ENCODE measurements at places on chromosomes 16 and 17.

DNA sequence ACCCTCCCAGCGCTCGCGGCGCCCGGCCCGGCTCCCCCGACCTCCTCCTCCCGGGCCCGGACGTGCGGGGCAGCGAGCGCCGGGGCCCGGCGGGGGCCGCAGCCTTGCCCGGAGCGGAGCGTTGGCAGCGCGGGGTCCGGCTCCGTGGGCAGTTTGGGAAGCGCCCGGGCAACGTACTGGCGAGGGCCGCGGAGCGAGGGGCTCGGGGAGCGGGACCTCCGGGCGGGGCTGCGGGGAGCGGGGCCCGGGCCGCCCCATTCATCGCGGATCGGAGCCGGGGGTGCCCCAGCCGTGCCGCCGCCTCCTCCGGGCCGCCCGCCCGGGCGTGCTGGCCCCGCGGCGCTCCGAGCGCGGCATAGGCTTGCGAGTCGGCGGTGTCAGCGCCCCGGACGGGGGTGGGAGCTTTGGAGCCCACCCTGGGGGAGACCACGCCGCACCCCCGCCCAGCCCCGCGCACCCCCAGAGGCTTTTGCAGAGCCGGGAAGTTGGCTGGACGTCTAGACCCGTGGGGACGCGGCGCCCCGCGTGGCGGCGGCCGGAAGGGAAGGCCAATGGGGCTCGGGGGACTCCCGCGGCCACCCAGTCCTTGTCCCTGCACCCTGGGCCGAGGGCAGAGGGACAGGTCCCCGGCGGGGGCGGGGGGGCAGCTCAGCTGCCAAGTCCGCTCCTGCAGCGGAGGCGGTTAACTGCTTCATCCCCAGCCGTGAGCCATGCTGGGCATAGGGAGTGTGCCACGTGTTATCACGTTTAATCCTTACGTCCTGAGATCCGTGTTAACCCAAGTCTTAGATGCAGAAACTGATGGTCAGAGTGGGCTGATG lies 852 bp downstream of the ZNF469 start:
- no peak for DNase-seq

GRCh38 chr17:19756546-19756945 lies 8.4 kb upstream of the ALDH3A1 start:
- no peak for DNase-seq

GRCh38 chr16:10314811-10315210 lies 71.0 kb upstream of the ATF7IP2 start:
- DNase-seq = no peak

DNA sequence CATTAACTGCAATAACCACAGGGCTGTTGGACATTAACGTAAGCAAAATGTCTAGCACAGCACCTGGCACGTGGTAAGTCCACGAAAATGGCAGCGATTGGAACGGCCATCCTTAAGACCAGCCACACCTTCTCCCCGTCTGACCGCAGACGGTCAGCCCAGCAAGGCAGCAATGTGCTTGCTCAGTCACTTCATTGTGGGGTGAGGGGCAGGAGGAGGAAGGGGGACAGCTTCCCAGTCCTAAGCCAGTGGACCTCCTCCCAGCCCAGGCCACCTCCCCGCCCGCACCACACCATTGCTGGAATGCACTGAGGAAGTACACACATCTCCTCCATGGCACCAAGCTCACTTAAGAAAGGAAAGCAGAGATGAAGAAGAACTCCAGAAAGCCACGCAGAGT lies 8.6 kb upstream of the MYLK3 start:
- DNase-seq = no peak

- DNase-seq = no peak
These were observed 24.1 kb downstream of the HMOX2 start for GRCh38 chr16:4500272-4500671.

DNA sequence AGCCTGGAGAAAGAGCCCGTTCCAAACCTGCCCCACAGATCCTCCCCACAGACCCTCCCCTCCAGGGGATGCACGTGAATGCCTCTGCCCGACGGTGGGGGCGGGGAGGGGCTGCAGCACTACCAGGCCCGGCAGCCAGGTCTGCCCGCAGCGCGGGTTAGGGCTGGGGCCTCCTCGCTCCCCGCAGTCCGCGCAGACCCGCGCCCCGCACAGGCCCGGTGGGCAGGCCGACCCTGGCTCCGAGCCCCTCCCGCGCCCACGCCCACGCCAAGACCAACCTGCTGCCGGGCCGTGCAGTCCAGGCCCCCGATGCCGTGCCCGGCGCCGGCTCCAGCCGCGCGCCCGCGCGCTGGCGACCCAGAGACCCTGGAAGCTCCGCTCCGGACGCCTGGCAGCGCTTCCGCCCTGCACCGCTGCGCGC lies at the start of gene RPUSD1:
Gene RPUSD1, minus strand, starts transcription at position 404 of the 421 bp plus-strand sequence. CDS start 644 bp downstream, outside the sequence.
- no peak for DNase-seq

DNA sequence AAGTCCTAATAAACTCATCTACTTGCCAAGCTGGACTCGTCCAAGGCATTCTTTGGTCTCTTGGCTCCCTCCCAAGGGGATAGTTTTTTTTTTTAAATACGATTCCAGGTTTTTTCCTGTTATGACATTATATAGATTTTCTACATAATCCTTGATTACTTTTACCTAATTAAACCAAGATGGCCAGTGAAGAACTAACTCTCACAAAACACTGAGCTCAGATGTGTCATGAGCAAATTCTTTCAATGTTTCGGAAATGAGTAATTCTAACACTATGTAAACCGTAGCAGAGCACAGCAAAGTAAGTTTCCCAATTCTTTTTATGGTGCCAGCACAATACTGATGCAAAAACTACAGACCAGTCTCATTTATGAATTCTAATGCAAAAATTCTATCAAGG lies 1.8 kb downstream of the ZNF23 start:
- no peak for DNase-seq

DNA sequence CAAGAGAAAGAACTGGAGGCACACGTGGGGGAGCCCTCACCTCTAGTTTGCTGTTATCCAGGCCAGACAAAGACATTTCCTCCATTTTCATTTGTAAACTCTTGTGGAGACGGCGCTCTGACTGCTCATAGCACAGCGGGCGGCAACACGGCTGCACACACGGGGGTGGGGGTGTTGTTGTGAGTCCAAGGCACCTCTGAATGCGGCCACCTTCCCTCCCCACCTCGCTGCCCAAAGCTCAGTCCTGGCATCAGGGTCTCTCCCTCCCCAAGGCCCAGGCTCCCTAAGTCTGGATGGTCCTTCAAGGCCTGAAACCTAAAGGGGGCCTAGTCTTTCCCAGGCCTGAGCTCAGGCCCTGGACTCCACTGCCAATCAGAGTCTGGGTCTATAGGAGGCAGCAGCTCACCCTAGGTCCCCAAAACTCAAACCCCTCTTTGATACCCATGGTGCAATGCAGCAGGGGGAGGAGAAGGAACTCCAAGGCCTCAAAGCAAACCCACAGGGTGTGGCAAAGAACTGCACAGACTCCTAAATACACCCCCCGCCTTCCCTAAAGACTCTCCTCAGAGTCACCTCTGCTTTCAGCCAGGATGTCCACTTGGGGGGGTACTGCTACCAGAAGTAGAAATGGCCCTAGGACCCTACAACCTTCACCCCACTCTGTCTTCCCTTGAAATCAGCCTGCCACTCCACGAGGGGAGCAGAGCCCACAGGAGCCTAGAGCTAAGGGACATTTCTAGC lies 1.5 kb downstream of the ATXN7L3 start:
- no peak for DNase-seq

GRCh38 chr17:9768381-9768934 lies 22.9 kb downstream of the DHRS7C start:
- DNase-seq = no peak

GRCh38 chr17:53806473-53806872 lies 16.3 kb upstream of the KIF2B start:
- no peak for DNase-seq

DNA sequence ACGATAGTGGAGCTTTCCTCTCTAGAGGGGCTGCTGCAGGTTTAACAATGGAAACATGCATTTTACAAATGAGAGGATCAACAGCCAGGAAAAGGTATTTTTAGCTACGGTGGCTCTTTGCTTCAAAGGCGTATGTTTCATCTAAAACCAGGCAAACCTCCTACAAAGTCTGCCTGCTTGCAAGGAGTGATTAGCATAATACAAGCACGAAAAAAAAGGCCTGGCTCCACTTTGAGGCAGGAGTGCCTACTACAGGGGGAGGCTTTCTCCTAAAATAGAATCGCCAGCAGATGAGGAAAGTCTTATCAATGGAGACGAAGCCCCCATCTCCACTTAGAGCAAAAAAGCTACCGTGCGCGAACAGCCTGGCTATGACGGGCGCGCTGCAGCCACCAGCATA lies 27.1 kb upstream of the MTSS2 start:
- no peak for DNase-seq

- no peak for DNase-seq
These were observed 1384.9 kb downstream of the CDH8 start for GRCh38 chr16:60651346-60651745.

GRCh38 chr16:86604436-86605193 lies 26.3 kb downstream of the FOXL1 start:
- peak; percentile 21 for DNase-seq

DNA sequence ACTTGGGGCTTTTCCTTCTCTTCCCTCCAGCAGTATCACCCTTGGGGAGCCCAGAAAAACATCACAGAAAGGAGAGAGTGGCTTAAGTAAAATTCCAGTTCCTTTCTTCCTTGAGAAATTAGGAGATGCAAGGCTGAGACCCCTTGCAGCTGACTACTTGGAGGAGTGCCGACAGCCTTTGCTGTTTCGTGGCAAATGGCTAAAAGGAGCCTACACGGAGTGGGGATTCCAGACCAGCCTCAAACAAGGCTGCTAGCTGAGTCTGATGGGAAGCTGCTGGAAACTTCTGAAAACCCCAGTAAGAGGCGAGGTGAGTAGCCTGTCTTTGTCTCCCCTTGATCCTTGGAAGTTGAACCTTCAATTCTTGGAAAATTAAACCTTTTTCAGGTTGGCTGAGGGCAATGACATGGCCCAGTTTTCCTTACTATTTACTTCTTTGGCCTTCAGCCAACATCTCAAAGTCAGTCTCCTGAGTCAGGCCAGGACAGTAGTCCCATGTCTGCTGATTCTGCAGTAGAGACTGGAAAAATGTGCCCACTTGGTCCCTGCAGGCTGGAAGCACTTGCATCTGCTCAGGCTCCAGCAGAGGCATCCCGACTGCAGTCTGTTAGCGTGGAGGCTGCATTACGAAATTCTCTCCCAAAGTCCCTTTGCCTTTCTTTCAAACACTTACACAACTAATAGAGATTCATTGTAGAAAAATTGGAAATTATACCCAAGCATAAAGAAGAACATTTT lies 23.4 kb downstream of the SMIM36 start:
- DNase-seq = no peak

GRCh38 chr16:57643147-57643874 lies 14.9 kb downstream of the ADGRG1 start:
- no peak for DNase-seq

GRCh38 chr17:28317966-28318758 lies 838 bp upstream of the TMEM97 start:
- no peak for DNase-seq

DNA sequence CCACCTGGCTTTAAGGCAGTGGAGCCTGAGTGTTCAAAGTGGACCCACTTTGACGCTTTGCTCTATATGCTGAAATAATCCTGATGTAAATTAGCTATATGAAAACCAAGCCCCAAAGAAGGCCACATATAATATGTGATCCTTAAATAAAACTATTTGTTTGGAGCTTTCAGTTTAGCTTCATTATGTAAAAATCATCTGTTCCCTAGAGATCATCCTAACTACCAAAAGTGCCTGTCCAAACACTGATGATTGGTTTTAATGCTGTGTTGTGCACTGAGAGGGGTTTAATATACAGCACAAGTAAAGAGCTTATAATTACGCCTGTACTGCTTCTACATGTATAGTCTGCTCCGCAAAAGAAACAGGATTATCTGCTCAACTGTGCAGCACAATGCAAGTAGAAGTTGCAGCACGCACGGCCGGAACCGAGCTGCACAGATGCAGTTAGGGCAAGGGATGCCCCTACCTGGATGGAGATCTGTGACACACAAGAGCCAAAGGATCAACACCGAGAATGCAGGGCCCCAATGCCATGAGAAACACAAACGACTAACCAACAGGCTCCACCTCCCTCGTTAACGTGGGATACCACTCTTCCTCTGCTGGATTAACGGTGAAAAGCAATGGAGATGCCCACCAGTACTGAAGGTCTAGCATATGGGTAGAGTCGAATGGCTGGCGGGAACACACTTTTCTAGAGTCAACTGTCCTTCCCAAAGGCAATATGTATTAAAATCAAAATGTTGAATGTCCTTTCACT lies 20.5 kb downstream of the USP7 start:
- DNase-seq = no peak

DNA sequence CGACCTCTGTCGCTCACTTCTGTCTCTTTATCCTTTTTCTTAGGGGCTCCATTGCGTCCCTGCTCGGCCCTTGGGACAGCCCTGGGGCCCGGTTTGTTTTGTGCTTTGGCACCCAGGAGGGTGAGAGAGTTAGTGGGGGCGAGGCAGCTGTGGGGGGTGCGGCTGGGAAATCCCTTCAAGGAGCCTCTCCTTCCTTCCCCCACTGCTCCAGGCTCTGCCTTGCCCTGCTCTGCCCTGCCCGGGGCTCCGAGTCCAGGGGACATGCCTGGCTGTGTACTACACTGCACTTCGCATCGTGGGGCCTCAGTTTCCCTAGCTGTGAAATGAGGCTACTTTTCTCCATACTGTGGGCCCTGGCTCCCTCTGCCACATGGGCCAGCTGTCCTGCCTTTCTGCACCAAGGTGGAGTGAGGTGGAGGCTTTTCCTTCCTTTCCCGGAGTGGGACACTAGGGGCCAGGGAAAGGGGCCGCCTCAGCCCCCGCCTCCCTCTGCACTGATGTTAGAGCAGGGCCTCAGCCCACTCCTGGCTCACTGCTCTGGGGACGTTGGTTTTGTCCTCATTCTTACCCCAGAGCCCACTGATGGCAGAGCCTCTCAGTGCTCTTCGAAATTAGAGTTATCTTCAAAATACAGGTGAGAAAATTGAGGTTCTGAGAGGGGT lies 980 bp downstream of the LLGL1 start:
- no peak for DNase-seq

DNA sequence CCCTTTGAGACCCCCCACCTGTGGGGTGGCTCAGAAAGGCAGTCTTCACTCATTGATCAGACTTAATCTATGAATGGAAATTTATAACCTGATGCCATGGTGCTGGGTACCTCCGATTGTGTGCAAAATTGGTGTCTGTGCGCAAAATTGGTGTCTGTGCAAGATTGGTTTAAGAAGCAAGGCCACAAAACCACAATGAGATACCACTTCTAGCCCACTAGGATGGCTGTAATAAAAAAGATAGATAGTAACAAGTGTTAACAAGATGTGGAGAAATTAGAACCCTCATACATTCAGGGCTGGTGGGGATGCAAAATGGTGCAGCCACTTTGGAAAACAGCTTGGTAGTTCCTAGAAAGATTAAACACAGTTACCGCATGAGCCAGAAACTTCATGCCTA lies 13.9 kb upstream of the CSNK2A2 start:
- no peak for DNase-seq

DNA sequence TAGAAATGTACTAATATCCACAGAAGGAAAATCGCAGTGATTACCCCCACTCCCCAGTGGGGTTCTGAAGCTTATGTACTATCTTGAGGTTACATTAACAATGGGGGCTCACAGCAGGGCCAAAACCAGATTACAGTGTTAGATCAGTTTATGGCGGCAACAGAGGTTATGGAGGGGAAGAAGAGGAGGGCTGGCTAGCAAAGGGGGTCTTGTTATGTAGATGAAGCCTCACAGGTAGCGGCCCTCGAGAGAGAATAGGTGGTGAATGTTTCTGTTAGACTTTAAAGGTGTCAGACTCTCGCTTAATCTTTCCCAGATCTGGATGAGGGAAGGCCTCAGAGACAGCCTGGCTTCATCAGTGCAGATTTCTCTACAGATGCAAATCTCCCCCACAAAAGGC lies 22.2 kb downstream of the RNF112 start:
- no peak for DNase-seq

- peak; percentile 74 for DNase-seq
These were observed 38.8 kb downstream of the WSB1 start for GRCh38 chr17:27332485-27333409.

- DNase-seq = no peak
These were observed 16.6 kb upstream of the ALDH3A2 start for GRCh38 chr17:19631905-19632304.
